Stomach (tissue), 19 donors: ENCODE measurements at places on chromosomes 11 and 22. TPM values are rescaled to one million over a fixed set of nuclear protein-coding genes. Genes with fewer than 3 reads are reported as not detected.
A peak's percentile ranks its signal among the peaks of the same experiment; 100 is the strongest.

The IL18 gene
- 18.8 TPM for polyA plus RNA-seq

DNA sequence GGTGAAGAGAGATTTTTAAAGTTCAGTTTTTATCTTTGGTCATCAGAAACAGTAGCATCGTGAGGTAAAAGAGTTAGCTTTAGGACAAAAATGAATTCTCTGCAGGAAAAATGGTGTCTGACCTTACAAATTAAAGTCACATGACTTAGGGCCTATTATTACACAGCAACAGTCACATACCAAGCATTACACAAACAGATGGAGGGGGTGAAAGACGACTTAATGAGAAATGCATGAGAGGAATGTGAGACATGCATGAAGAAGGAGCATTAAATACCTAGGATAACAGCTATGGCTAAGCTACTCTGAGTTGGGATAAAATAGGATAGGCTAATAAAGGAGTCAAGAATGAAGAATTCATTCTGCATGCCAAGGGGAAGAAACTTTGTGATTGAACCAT, 77.5 kb downstream of the BLID start:
- H3K36me3 ChIP-seq, result no peaks in the 10 kb centered on the region
- H3K27ac ChIP-seq, result no peak overlapping the region
- no peak for DNase-seq
- H3K4me1 ChIP-seq, result no peaks in the 10 kb centered on the region
- H3K4me3 ChIP-seq, result no peak overlapping the region

The TRIM34 gene
- polyA plus RNA-seq, result 8.7 TPM

The TSKU gene
- 18.6 TPM for polyA plus RNA-seq

DNA sequence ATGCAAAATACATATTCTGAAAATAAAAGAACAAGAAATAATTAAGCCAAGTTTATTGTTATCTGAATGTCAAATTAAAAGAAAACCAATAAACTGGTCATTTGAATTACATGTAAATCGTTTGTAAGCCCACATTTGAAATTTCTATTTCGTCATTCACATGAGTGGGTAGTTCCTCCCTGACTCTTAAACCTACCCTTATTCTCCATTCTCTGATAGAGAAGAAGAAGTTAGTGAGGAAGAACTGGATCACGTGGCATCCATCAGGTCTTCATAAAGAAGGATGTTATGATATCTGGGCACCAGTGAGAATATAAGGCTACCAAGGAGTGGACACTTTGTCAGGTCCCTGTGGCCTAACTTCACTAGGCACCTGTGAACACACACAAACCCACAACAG, 328.1 kb downstream of the OPCML start:
- no peak for DNase-seq
- no peak overlapping the region for H3K27ac ChIP-seq
- H3K27me3 ChIP-seq, result no peaks in the 10 kb centered on the region
- no peaks in the 10 kb centered on the region for H3K4me1 ChIP-seq
- no peak overlapping the region for H3K4me3 ChIP-seq

The SLC35F2 gene
- 5.8 TPM for polyA plus RNA-seq

GRCh38 chr11:507727-508515, 879 bp upstream of the RNH1 start:
- DNase-seq, result no peak
- H3K27ac ChIP-seq, result peak overlapping the region; percentile 100
- no peaks in the 10 kb centered on the region for H3K36me3 ChIP-seq

The MLC1 gene
- not detected for polyA plus RNA-seq

The FDX1 gene
- polyA plus RNA-seq, result 23.4 TPM

The DEFB131B gene
- polyA plus RNA-seq, result not detected

- H3K4me1 ChIP-seq, result peaks cover 20% of the 10 kb centered on the region
- H3K27me3 ChIP-seq, result no peaks in the 10 kb centered on the region
- H3K36me3 ChIP-seq, result no peaks in the 10 kb centered on the region
- peak overlapping the region; percentile 72 for H3K27ac ChIP-seq
Observed at GRCh38 chr11:63573881-63574855, 11.0 kb upstream of the PLAAT2 start.

GRCh38 chr22:30941363-30941740, 27.2 kb downstream of the MORC2 start:
- peaks cover 100% of the 10 kb centered on the region for H3K36me3 ChIP-seq
- no peaks in the 10 kb centered on the region for H3K4me1 ChIP-seq
- no peak for DNase-seq
- no peak overlapping the region for H3K4me3 ChIP-seq
- no peak overlapping the region for H3K27ac ChIP-seq
- H3K27me3 ChIP-seq, result no peaks in the 10 kb centered on the region

DNA sequence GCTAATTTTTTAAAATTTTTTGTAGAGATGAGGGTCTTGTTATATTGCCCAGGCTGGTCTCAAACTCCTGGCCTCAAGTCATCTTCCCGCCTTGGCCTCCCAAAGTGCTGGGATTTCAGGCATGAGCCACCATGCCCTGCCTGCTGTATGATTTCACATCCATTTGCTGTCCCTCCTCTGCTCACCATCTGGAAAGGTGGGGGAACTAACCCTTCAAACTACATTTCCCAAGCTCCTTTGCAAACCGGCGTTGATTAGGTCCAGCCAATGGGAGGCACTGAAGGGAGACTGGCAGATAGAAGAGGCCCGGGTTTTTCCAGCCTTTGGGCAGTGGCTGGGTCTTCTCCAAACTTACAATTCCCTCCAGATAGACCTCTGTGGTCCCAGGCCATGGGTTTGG, 19.3 kb downstream of the RFPL1 start:
- no peaks in the 10 kb centered on the region for H3K36me3 ChIP-seq
- no peak overlapping the region for H3K4me3 ChIP-seq

DNA sequence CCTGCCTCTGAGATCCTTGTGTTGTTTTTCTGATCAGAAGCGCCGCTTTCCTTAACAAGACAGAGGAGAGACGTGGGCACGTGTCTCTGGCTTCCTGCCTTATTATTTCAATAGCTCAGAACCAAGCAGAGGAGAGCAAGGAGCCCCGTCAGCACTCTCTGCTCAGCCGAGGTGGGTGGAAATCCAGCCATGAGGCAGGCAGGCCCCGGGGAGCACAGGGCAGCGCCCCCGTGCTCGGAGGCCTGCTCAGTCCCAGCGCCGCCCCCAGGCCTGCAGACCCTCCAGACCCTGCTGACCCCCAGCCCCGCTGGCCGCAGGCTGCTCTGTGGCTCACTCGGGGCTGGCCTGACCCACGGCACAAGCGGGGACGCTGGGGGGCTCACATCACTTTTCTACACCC, 162.8 kb downstream of the BRD1 start:
- H3K4me1 ChIP-seq, result peaks cover 4% of the 10 kb centered on the region
- H3K36me3 ChIP-seq, result no peaks in the 10 kb centered on the region
- DNase-seq, result no peak
- H3K27ac ChIP-seq, result no peak overlapping the region
- H3K4me3 ChIP-seq, result no peak overlapping the region

DNA sequence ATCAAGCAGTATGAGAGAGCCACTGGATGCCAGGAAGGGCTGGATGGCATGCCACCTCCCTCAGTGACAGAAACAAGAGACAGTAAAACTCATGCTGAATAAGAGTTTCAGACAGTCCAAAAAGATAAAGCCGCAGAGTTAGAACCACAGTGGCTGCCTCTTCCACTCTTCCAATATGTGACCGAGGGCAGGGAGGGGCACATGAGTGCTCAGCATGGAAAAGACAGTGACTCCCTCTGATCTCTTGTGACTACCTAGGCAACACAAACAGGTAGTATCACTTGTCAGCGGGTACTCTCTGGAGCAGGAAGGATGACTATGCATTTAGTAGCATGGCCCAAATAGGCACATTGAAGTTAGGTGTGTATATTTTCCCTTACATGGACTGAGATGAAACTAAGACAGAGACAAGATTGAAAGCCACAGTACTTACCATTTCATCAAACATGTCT, 295.4 kb downstream of the CADM1 start:
- H3K36me3 ChIP-seq, result no peaks in the 10 kb centered on the region
- no peaks in the 10 kb centered on the region for H3K4me1 ChIP-seq

DNA sequence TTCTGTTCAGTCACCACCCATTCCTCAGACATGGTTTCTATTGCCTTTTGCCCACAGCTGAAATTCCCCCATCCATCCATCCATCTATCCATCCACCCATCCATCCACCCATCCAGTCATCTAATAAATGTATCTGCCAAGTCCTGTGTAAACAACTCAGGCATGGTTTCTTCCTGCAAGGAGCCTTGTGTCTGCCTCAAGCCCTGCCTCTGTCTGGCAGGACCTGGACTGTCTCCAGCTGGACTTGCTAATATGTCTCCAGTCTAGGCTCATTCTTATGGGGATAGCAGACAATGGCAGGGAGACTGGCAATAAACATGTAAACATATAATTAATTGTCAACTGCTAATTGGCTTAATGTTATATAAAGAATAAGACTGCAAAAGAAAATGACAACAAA, 64.7 kb upstream of the AMPD3 start:
- H3K27ac ChIP-seq, result no peak overlapping the region
- H3K27me3 ChIP-seq, result no peaks in the 10 kb centered on the region
- H3K4me1 ChIP-seq, result peaks cover 25% of the 10 kb centered on the region
- H3K4me3 ChIP-seq, result no peak overlapping the region

DNA sequence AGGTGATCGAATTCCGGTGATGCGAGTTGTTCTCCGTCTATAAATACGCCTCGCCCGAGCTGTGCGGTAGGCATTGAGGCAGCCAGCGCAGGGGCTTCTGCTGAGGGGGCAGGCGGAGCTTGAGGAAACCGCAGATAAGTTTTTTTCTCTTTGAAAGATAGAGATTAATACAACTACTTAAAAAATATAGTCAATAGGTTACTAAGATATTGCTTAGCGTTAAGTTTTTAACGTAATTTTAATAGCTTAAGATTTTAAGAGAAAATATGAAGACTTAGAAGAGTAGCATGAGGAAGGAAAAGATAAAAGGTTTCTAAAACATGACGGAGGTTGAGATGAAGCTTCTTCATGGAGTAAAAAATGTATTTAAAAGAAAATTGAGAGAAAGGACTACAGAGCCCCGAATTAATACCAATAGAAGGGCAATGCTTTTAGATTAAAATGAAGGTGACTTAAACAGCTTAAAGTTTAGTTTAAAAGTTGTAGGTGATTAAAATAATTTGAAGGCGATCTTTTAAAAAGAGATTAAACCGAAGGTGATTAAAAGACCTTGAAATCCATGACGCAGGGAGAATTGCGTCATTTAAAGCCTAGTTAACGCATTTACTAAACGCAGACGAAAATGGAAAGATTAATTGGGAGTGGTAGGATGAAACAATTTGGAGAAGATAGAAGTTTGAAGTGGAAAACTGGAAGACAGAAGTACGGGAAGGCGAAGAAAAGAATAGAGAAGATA, at the start of gene MALAT1:
TSS of gene MALAT1 (plus strand) at position 69 of the 736 bp plus-strand sequence.
- H3K27ac ChIP-seq, result peak within 1 kb of the TSS; percentile 99
- peak within 1 kb of the TSS; percentile 77 for H3K4me3 ChIP-seq
- no peaks in the 10 kb centered on the region for H3K27me3 ChIP-seq
- H3K4me1 ChIP-seq, result peaks cover 30% of the 10 kb centered on the region
- H3K36me3 ChIP-seq, result peaks cover 40% of the 10 kb centered on the region
- peak; percentile 98 for DNase-seq

DNA sequence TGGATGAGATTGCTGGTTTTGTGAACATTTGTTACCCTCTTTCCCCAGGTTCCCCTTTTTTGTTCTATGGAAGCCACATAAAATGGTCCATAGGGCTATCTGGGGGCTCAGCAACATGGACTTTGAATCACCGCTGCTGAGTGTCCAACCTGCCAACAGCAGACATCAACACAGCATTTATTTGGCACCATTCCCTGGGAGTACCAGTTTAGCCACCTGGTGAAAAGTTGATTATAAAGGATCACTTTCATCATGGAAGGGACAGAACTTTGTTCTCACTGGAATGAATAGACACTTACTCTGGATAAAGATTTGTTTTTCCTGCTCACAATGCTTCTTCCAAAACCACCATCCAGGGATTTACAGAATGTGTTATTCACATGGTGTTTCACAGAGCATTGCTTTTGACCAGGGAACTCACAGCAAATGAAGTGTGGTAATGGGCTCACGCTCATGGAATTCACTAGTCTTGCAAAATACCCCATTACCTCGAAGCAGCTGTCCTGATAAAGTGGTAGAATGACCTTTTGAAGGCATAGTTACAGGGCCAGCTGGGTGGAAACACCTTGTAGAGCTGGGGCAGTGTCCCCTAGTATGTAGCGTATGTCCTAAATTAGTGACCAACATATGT, 43.9 kb downstream of the ADM start:
- H3K4me3 ChIP-seq, result no peak overlapping the region
- no peak overlapping the region for H3K27ac ChIP-seq
- peaks cover 15% of the 10 kb centered on the region for H3K4me1 ChIP-seq
- H3K36me3 ChIP-seq, result no peaks in the 10 kb centered on the region
- H3K27me3 ChIP-seq, result no peaks in the 10 kb centered on the region
- no peak for DNase-seq
